ENCODE measurements at places on chromosomes 12 and 14. TPM values are rescaled to one million over a fixed set of nuclear protein-coding genes. Genes with fewer than 3 reads are reported as not detected.

GALNT6 gene
- total RNA-seq = 31.4 TPM

DNA sequence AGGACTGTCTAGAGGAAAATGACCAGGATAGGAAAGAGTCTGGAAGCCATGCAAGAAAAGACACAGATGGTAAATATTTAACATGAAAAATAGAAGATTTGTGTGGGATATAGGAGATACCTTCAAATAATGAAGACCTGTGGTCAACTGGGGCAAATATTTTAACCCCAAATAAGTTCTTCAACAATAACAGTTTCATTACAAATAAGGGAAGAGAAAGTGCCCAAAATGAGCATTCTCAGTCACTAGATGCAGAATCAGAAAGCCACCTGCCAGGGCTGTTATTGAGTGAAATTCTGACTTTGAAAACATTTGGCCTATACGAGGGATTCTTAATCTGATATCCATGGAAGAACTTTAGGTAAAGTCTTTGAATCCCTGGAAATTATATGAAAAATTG is 231.2 kb upstream of the PLEKHG7 start:
- no peak for DNase-seq

- no peak for DNase-seq
Observed at GRCh38 chr12:52975204-52975603, 26.3 kb downstream of the KRT18 start.

DNA sequence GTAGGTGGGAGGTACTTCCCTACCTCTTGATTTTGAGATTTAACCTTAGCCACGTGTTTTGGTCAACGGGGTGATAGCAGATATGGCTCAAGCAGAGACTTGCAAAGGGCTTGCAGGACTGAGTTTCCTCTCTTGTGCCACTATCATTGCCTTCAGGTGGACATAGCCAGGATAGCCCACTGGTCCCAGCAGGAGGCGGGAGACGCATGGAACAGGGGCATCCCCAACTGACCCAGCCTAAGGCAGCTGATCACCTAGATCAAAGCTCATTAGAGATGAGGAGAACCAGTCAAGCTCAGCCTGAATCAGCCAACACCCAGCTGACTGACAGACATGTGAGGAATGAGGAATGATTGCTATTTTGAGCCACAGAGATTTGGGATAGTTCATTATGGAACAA is 49.6 kb downstream of the CALM1 start:
- DNase-seq = no peak

DNA sequence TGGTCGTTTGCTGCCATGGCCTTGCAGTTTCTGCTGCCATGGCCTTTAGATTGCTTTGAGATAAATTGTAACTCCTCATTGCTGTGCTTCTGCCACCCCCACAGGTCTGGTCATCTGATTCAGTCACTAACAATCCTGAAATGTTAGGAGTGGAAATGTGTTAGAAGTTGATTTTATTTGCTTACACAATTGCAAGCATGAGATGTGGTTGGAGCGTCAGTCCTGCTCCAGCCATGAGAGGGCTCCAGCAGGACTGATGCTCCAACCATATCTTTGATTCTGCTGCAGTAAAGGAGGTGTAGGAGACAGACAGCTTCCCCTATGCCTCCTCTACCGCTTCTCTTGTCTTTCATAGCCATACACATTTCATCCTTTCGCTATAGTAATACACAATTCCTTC is 226.8 kb upstream of the RGS6 start:
- no peak for DNase-seq

- peak; percentile 83 for DNase-seq
Observed at GRCh38 chr12:67943141-67943892, 45.9 kb upstream of the IFNG-AS1 start.

PHC1 gene
- total RNA-seq = 5.2 TPM

DNA sequence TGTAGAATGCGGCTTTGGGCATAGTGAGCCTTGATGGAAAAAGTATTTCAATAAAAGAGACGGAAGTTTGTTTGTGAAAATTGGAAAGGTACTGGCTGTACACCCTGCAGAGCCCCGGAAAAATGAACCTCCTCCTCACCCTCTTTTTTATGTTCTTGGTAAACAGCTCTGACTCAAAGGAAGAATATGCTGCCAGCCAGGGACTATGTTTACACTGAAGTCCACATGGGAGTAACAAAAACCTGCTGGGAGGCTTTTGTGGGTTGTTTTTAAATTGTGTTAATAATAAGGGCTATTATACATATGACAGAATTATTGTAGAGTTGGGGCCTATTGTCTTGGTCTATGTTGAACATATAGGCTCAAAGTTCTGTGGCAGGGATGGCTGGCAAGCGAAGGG is 70.7 kb downstream of the TTC8 start:
- no peak for DNase-seq

GRCh38 chr12:6326316-6327228 is 15.3 kb downstream of the TNFRSF1A start:
- peak; percentile 66 for DNase-seq

- DNase-seq = peak; percentile 36
Observed at GRCh38 chr12:56042843-56043242, 1.1 kb downstream of the RPS26 start.

SAMD15 gene
- total RNA-seq = 0.36 TPM

DNA sequence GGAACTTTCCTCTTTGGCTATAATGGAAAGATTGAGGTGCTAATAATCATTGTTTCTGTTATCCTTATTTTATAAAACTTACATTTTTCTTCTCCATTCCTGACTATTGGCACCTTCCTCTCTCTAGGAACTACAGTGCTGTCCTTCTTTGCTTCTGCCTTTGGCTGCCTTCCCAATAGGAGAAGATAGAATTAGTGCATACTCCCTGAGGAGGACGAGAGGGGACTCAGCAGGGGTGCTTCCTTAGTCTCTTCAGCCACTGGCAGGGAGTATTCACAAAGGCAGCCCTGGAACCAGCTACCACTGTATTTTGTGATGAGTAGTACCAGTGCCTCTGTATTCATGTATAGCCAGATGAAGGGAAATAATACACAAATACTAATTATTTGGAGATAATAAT is 208.5 kb downstream of the FOXG1 start:
- no peak for DNase-seq

PTPRR gene
- 13.1 TPM for total RNA-seq

KRT78 gene
- total RNA-seq = not detected

GRCh38 chr12:58435647-58436046 is 484.7 kb downstream of the LRIG3 start:
- DNase-seq = no peak

DNA sequence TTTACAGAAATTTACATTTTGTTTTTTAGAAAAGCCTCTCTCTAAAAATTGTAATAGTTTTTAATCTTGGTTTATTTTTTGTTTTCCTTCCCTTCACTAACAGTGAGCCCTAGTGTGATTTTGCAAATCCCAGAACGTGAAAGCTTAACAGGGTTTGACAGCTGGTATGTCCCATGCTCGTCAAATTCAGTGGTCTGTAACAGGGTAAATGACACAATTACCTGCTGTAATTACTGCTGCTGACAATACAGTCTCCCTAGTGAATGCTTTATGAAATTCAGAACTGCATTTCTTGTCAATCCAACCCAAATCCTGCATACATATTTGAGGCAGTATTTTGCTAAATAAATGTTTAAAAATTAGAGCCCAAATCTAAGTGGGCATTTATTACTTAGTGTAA is 249.2 kb downstream of the NELL2 start:
- DNase-seq = no peak

LTBP2 gene
- 6.4 TPM for total RNA-seq

RNASE1 gene
- 420 TPM for total RNA-seq

DNA sequence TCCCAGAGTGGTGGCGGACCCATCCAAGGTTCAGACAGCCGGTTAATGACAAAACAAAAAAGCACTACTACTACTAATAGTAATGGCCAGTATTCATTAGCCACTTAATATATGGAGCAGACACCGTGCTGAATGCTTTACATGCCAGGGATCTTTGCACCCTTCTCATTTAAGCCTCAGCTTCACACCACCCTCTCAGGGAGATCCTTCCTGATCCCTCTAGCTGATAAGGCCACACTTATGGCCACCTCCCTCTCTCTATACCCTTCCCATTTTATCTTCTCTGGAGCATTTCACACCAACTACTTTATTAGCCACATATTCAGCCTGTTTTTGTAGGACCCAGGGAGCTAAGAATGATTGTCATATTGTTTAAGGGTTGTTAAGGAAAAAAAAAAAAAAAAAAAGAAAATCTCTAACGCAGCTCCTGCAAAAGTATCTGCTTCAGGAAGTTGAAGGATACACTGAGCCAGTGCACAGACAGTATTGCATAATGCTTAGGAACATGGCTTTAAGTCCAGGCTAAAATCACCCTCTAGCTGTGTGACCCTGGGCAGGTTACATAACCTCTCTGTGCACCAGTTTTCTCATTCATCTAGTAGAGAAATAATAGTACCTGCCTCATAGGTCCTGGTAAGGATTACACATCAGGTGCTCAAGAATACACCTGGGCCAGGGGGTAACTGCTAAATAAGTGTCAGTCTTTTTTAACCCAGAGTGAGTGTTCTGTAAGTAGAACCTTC is 29.4 kb downstream of the NUAK1 start:
- DNase-seq = no peak

DNA sequence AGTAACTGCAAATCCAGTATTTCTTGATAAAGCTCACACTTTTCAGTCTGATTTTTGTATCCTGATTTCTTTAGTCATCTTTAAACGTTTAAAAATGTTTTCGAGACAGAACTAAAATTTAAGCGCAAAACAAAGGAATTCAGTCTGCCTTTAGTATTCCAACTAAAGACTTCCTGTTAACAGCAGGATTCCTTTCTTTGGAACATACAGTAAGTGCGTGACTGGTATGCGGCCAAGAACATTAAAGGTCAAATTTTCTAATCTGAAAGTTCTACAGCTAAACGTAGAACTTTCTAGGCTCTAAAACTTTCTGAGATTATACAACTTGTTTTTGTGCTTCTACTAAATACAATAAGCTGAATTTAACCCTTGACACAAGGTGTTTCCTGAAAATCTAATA is 9.9 kb downstream of the SAV1 start:
- DNase-seq = no peak

CABP1 gene
- total RNA-seq = 1.2 TPM

DNA sequence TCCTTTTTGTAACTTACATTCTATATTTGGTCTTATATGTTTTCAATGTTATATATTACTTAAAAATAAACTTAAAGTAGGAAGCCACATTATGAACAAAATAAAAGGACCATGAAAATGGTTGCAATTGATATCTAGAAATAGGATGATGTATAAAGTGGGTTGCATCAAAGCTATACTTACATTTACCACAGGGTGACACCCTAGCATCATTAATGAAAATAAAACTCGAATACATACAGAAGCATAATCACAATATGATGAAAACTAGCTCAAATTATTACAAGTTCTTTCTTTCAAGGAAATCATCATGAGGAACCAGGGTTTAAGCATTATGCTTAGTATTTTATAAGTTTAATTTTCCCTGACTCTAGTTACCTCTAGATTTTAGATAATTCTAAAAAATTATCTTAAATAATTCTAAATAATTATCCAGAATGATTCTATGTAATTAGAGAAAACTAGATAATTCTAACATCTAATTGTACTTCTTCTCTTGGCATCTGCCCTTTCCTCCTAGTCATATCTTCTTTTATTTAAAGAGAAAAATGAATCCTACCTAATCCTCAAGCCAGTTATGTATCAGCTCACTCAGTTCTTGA is 31.2 kb downstream of the TAS2R7 start:
- DNase-seq = no peak

LRP6 gene
- total RNA-seq = 32.7 TPM

AKT1 gene
- total RNA-seq = 132 TPM

DNA sequence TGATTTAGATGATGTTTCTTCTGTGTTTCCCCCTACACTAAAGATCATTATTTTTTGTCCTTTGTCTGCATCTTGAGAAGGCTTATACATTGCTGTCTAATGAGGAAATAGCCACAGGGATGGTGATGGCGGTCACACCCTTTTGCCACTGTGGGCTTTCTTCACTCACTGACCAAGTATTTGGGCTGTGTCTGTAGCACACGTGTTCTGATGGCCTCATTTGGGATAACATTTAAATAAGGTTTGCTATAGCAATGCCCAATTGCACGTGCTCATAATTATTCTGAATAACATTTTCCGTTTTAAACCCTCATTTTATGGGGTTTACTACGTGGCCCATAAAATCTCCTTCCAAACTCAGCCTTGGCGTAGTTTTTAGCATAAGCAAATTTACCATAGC is 230.3 kb upstream of the PRICKLE1 start:
- DNase-seq = no peak

DPPA3 gene
- total RNA-seq = not detected

- DNase-seq = no peak
Observed at GRCh38 chr14:92650581-92651105, 97.8 kb downstream of the LGMN start.

- no peak for DNase-seq
Observed at GRCh38 chr12:107302649-107303341, 209.4 kb upstream of the CRY1 start.

KLRG1 gene
- 0.40 TPM for total RNA-seq

GRCh38 chr14:90971687-90972086 is 88.8 kb downstream of the RPS6KA5 start:
- no peak for DNase-seq

- DNase-seq = no peak
Observed at GRCh38 chr14:79375356-79375755, 835.9 kb downstream of the DIO2 start.

TAS2R19 gene
- 2.9 TPM for total RNA-seq

- DNase-seq = no peak
Observed at GRCh38 chr14:62373944-62374343, 611.7 kb downstream of the SNAPC1 start.

GRCh38 chr12:1099158-1099557 is 108.1 kb downstream of the ERC1 start:
- DNase-seq = peak; percentile 30

AHNAK2 gene
- 3.2 TPM for total RNA-seq

LGR5 gene
- 5.2 TPM for total RNA-seq

DNA sequence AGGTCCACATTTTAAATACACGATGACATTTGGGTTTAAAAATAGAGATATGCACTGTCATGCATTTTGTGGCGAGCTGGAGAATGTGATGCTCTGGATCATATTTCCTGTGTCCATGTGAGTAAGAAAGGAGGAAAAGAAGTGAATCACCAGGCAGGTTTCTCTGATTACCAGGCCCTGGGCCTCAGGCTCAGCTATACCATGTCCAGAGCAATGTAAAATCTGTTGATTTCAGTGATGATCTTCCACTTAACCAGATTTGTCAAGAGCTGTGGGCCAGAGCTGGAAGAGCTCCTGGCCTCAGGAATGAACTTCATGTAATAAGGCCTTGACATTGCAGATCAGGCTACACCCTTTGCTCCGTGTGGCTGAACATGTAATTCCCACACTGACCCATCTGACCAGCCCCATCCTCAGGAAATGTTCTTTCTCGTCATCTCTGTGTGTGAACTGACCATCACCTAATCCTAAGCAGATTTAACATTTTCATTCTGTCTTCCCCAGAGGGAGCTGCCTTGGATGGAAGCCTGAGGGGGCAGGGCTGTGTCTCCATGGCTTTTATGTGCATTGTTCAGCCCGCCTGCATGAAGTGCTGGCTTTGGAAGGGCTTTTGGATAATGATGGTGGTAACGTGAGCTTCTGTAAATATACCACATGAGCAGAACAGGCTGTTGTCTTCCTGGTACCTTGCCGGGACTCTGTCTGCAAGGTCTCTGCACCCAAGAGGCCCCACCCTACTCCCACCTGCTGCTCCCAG is 54.5 kb downstream of the CRACR2A start:
- DNase-seq = no peak

Measured in left colon (tissue), 2 donors.